Fibroblast of pulmonary artery (primary cell): ENCODE measurements at places on chromosomes 1 and 21.

DNA sequence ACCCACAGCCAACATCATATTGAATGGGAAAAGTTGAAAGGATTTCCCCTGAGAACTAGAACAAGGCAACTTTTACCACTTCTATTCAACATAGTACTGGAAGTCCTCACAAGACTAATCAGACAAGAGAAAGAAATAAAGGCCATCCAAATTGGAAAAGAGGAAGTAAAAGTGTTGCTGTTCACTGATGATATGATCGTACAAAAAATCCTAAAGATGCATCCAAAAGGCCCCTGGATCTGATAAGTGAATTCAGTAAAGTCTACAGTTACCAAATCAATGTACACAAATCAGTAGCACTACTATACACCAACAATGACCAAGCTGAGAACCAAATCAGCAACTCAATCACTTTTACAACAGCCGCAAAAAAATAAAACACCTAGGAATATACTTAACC is 28.3 kb downstream of the RAB3GAP2 start:
- no peak for DNase-seq

GRCh38 chr1:91894036-91894761 is 8.2 kb upstream of the TGFBR3 start:
- DNase-seq = no peak

DNA sequence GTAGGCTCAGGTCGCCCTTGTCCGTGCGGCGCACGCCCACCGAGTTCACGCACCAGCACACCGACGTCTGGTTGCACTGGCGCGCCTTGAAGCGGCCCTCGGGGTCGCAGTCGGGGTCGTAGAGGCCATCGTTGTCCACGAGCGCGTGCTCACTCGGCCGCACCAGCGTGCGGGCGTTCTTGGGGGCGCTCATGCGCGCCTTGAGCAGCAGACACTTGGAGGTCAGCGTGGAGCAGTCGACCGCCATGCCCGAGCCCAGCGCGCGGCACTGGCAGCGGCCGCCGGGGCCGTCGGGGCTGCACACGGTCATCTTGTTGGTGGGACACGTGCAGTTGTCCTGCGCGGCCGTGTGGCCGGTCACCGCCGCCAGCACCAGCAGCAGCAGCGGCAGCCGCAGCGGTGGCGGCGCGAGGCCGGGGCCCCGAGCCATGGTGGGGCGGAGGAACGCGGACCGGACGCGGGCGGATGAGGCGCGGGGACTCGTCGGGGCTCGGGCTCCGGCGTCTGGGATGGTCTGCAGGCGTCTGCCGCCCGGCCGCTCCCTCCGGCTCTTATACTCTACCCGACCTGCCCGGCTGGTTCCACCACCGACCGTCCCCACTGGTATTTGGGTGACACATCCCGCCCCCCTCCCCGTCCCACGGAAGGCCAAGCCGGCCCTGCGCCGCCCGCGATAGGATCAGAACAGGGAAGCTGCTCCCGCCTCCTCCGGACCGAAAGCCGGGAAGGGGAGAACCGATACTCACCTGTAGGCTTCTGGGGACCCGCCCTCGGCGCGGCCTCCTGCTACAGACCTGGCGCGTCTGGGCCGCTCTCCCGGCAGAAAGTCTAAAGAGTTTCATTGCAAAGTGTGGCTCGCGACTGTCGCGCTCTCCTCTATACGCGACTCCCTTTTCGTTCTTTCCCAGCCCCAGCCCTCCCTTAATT is at the start of gene TACSTD2:
TSS of gene TACSTD2 (minus strand) at position 526 of the 927 bp plus-strand sequence. CDS start at position 430, 96 bp downstream.
- DNase-seq = no peak

- DNase-seq = peak; percentile 84
Measured at GRCh38 chr1:170010443-170010842, 64.1 kb downstream of the KIFAP3 start.

- no peak for DNase-seq
Measured at GRCh38 chr1:2210084-2210653, 15.6 kb upstream of the FAAP20 start.

DNA sequence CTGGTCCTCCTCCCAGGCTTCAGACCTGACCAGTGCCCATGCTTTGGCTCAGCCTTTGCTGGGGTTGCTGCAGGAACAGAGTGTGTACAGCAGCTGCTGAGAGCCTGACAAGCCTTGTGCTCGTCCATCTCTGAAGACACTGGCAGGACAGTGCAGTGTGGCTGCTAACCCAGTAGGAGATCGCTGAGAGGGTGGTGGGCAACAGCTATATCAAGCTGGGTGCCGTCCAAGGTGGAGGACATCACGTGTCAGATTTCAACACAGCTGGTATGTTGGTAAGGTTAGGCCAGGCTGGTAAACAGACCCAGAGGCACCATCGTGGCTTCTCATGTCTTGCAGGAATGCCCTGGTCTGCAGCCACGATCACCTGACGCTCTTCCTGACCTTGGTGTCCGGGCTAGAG is 17.9 kb upstream of the SLC25A34 start:
- DNase-seq = no peak

- no peak for DNase-seq
Measured at GRCh38 chr1:180194546-180195207, 35.4 kb upstream of the LHX4 start.

GRCh38 chr21:44079446-44079845 is 27.8 kb upstream of the PWP2 start:
- no peak for DNase-seq

DNA sequence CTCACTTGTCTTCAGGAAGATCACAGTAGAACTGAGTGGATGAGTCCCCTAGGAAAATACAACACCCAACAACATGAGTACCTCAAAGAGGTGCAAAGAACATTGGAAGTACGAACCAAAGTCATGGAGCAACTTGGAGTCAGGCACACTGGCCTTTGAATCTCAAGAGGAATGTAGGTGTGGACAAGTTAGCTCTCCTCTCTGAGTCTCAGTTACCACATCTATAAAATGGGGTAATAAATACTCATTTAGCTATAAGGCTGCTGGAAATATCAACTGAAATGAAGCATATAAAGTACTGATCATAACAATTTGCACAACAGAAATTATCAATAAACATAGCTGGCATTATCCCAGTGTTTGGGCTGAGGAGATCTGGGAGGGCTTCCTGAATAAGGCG is 96.7 kb upstream of the JUN start:
- DNase-seq = no peak

DNA sequence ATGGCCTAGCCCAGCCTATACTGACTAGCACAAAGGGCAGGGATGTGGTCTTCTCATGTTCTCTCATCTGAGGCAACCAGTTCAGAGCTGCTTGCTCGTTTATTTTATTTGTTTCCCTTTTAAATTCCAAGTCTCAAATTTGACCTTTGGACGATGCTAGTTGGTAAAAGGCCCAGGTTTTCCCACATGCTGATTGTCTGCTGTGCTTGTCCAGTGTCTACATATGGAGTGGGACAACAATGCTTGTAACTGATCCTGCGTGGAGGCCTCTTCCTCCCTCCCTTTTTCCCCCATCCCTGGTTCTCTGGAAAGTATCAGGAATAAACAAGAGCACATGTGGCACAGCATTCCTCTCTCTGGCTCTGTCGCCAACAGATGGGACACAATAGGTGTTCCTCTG is 34.0 kb upstream of the BEND5 start:
- DNase-seq = no peak

GRCh38 chr1:167509587-167509986 is 8.7 kb downstream of the CD247 start:
- DNase-seq = no peak

GRCh38 chr1:244242446-244242845 is 191.4 kb downstream of the ZBTB18 start:
- DNase-seq = peak; percentile 18

- no peak for DNase-seq
Measured at GRCh38 chr1:172179918-172180317, 240.6 kb upstream of the C1orf105 start.

DNA sequence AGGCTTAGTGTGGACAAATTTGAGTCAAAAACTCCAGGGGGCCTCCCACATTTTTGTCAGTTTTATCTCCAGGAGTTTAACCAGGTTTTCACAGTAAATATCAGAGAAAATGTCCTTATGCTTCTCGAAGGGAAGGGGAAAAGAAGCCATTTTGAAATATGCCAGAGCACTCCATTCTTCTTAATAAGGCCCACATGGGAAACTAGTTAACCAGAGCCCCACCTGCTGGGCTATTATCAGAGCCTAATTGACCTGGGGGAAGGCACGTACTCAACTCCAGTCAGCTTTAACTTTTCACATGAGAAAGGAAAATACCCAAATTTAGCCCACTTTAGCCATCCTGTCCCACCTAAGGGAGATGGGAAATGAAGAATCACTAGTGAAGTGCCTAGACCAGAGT is 296.3 kb downstream of the PTBP2 start:
- DNase-seq = no peak

DNA sequence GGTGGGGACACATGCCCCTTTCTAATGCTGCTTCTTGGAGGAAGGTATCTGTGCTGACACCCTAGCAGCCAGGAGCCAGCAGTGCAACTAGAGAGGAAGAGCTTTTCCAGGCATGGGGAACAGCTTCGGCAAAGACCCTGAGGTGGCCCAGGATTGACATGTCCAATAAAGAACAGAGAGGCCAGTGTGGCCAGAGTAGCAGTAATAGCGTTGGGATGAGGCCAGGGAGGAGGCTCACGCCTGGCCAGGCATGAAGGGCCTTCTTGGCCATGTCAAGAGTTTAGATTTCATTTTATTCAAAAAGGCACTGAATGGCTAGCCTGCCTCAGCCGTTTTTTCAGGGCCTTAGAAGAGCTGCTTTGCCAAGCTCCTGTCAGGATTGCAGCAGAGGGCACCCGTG is 16.3 kb upstream of the ADAMTSL4 start:
- DNase-seq = no peak

GRCh38 chr1:109977657-109978378 is 6.7 kb upstream of the AHCYL1 start:
- DNase-seq = peak; percentile 49

DNA sequence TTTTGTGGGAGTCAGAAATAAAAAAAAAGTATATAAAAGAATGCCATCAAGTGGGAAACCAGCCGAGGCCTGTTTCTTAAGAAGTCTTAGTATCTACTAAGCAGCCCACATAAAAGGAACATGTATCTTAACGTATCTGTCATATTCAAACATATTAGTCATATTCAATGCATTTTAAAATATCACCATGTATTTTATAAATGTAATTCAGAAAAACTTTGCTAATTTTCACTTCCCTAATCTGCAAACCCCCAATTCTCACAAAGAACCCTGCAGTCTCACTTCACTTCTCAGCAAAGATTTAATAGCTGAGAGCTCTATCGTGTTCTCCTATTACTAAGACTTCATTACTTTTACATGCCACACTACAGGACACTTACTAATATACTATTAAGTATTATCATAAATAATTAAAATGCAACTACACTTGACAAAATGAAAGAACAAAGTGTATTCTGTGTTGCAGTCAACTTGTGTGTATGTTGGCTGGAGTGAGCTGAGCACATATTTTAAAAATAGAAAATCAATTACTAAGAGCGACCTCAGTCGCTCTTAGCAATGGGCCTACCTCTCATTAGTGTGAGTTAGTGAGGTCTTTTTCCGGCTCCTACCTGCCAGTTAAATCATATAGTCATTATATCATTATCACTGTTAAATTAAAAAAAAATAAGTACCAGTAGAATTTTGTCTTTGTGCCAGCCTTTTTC is 484.3 kb downstream of the LMO4 start:
- no peak for DNase-seq

- DNase-seq = no peak
Measured at GRCh38 chr1:5515501-5515900, 476.7 kb downstream of the NPHP4 start.

GRCh38 chr1:234730770-234731568 is 121.0 kb upstream of the IRF2BP2 start:
- peak; percentile 67 for DNase-seq

DNA sequence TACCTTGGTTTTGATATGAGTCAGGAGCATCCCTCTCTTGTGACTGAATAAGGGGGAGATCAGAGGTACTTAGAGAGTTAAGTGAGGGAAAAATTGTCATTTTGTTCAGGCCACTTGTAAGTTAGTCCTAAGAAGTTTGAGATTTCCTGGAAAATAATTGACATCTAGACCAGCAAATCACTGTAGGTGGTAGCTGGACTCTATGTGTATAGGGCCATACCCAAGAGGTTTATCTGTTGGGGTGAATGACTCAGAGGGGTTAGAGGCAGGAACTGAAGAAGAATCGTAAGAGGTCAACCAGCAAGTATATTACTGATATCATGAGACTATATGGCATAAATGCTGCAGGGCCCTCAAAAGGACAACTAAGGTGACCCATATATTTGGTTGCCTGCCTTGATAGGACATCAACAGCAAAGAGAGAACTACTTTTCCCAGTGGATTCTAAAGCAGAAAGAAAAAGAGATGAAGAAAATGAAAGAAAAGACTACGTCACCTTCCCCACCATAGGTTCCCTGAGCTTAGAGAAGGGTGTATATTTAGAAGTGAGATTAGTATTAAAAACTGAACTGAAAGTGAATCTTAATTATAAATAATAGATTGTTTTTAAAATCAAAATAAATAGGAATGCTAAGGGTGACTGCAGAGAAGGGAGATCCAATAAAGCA is 8.0 kb upstream of the RNPC3 start:
- peak; percentile 29 for DNase-seq

DNA sequence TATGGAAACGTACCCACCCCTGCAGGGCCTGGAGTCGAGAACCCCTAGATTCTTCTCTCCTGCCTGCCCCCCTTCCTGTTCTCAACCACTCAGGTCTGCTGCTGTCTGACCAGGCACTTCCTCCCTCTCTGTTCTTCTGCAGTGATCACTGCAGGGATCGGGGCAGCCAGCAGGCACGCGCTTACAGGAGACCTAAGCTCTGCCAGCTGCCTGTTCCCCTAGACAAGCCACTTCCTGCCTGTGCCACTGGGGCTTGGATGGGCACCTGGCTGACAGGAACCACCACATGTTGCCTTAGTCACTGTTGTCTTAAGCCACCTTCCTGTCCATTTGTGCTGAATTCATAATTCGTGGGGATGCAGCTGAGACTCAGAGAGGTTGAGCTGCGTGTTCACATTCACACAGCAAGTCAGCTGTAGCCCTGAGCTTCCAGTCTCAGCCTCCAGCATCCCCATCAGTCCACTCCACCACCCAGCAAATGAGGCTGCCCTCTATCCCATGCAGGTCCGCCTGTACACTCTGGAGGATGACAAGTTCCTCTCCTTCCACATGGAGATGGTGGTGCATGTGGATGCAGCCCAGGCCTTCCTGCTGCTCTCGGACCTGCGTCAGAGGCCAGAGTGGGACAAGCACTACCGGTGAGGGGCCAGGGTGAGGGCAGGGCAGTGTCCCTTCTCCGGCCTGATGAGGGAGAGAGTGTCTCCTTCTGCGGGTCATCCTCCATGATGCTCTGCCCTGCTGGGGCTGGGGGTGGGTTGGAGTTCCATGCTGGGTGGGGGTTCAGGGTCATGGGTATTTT is 18.6 kb downstream of the FAM151A start:
- no peak for DNase-seq

DNA sequence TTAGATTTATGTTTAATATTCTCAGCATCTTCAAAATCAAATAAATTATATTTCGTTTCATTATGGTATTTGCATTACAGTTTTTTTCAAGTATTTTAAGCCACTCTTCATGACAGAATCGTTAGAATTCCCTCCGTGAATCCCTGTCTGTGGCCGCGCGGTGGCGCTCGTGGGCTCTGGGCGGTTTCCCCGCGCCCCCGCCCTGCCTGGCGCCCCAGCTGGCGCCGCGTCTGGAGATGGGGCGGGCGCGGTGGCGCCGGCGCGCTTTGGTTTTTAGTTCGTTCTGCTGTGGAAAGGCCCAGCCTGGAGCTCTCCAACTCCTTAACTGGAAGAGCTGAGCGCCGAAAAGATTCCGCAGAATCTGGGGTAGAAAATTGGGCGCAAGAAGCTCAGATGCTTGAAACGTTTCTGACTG is 25.7 kb downstream of the PRMT2 start:
- DNase-seq = peak; percentile 87
